ENCODE measurements at places on chromosomes 3 and 15. TPM values are rescaled to one million over a fixed set of nuclear protein-coding genes. Genes with fewer than 3 reads are reported as not detected.

DNA sequence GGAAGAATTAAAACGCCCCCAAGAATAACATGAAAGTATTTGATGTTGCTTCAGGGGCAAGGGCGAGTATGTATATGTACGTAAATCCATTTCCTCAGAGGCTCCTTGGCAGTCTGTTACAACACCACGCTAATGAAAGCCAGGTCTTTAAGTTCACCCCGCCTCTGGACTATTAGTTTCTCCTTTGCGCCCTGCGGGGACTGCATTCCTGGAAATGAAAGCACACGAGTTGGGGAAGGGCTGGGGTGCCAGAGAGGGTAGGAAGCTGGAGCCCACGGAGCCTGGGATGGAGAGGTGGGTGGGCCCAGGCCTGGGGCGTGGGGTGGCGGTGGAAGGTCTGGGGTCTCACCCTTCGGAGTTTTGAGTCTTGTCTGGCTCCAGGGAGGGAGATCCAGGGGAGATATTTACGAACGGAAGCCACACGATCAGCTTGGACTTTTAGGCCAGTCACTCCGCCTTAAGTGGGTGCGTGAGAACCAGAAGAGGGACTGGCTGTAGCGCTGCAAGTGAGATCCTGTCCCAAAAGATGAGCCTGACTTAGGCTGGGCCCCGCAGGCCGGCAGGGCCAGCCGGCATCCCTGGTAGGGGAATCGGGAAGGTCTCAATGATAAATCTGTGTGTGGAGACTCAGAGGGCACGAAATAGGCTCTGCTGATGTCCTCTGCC lies 1.6 kb upstream of the PLCL2 start:
- DNase-seq = no peak

- DNase-seq = no peak
Measured at GRCh38 chr3:57176045-57176444, 10.9 kb upstream of the IL17RD start.

- no peak for DNase-seq
Measured at GRCh38 chr15:58504674-58505234, 73.0 kb downstream of the LIPC start.

DNA sequence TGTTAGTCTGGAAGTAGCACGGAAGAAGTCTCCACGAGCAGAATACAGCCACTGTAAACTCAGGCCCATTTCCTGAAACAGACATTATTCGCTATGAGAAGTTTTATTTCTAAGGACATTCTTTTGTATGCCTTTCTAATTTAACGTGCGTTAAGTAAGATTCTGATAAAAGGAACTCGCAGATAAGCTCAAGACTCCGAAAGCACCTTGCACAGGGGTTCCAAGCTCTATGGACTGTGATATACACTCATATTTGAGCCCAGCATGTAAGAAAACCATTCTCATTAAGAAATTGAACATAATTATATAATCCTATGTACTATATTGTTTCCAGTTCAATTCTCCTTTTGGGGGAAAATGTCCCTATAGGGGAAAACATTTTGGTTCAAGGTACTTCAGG lies 28.4 kb downstream of the TFRC start:
- DNase-seq = no peak

GRCh38 chr15:73879426-73879825 lies 6.1 kb downstream of the TBC1D21 start:
- DNase-seq = no peak

DNA sequence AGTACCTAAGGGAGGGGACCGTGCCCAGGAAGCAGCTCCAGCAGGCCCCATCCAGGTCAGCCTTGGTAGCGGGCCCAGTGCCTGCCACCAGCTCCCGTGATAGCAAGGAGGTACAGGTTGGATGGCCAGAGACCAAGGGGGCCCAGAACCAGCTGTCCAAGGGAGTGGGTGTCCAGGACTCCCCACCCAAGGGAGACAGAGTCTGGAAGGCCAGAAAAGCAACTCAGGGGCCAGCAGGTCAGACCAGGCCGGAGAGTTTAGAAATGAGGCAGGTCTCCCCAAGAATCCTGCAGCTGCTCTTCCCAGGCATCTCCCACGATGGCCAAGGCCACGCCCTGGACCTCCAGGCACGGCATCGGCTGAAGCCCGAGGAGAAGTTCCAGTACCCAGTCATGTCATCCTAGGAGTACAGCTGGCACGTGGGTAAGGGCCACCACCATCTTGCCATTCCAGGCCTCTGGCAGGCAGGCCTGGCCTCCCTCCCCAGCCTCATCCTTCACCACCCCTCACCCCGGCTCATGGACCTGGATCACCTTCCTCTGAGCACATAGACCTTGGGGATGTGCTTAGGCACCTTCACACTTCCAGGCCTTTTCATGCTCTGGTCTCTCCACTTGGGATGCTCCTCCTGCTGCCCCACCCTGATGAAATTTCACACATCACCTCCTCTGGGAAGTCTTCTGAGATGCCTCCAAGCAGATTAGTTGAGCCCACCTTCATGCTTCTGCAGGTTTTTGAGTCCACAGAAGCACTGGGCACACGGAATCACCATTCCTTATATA lies 30.5 kb downstream of the DNASE1L3 start:
- DNase-seq = no peak

DNA sequence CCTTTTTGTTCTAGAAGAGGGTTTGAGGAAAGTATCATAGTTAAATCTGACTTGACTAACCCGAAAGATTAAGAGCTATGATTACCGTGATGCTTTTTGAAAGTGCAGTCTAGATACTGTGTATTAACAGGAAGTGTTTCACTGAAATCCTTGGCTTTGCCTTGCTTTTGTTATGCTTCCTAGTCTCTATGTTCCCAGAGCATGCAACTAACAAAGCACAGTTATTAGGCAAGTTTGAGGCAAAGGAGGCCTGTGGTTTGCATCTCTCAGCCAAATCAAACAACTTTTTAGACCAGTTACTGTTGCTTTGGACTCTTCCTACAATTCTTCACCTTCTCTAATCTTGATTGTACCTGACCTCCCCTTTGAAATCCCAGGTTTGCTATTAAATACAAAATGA lies 3.9 kb downstream of the LXN start:
- no peak for DNase-seq

GRCh38 chr3:146382386-146382785 lies 87.0 kb downstream of the PLSCR2 start:
- DNase-seq = no peak

- no peak for DNase-seq
Measured at GRCh38 chr3:17539436-17539835, 203.0 kb downstream of the TBC1D5 start.

Gene ZNF385D
- not detected for total RNA-seq

Gene SCG5
- 0.60 TPM for total RNA-seq

Gene CHRFAM7A
- 1.2 TPM for total RNA-seq

Gene HRG
- not detected for total RNA-seq

Gene CPN2
- total RNA-seq = not detected

Gene SAXO2
- total RNA-seq = 0.76 TPM

Gene SLC6A1
- total RNA-seq = not detected

Gene GOLGA6A
- total RNA-seq = not detected

Gene AGBL1
- total RNA-seq = not detected

Data from activated naive CD8-positive, alpha-beta T cell treated with anti-CD3 and anti-CD28 coated beads for 36 hours (primary cell).